Foreskin keratinocyte (primary cell): ENCODE measurements at places on chromosomes 2 and 18. TPM values are rescaled to one million over a fixed set of nuclear protein-coding genes. Genes with fewer than 3 reads are reported as not detected.
A peak's percentile ranks its signal among the peaks of the same experiment; 100 is the strongest.

- no peak for DNase-seq
Observed at GRCh38 chr2:50591642-50592041, 440.3 kb downstream of the NRXN1 start.

DNA sequence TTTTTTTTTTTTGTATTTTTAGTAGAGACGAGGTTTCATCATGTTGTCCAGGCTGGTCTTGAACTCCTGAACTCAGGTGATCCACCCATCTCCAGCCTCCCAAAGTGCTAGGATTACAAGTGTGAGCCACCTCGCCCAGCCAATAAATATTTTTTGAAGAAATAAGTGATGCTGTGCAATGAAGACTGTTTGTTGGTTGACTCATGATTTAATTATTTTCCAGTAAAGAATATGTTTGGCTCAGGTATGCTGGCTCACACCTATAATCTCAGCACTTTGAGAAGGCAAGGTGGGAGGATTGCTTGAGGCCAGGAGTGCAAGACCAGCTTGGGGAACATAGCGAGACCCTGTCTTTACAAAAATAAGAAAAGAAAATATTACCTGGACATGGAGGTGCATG lies 41.8 kb upstream of the LPIN2 start:
- DNase-seq, result no peak

DNA sequence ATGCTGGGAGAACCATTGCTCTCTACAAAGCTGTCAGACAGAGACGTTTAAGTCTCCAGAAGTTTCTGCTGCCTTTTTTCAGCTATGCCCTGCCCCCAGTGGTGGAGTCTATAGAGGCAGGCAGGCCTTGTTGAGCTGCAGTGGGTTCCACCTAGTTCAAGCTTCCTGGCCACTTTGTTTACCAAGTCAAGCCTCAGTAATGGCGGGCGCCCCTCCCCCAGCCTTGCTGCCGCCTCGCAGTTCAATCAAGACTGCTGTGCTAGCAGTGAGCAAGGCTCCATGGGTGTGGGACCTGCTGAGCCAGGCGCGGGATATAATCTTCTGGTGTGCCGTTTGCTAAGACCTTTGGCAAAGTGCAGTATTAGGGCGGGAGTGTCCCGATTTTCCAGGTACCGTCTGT lies 52.7 kb upstream of the SCYGR2 start:
- DNase-seq, result no peak

- DNase-seq, result peak; percentile 8
Observed at GRCh38 chr2:80499095-80499494, 194.5 kb upstream of the LRRTM1 start.

DNA sequence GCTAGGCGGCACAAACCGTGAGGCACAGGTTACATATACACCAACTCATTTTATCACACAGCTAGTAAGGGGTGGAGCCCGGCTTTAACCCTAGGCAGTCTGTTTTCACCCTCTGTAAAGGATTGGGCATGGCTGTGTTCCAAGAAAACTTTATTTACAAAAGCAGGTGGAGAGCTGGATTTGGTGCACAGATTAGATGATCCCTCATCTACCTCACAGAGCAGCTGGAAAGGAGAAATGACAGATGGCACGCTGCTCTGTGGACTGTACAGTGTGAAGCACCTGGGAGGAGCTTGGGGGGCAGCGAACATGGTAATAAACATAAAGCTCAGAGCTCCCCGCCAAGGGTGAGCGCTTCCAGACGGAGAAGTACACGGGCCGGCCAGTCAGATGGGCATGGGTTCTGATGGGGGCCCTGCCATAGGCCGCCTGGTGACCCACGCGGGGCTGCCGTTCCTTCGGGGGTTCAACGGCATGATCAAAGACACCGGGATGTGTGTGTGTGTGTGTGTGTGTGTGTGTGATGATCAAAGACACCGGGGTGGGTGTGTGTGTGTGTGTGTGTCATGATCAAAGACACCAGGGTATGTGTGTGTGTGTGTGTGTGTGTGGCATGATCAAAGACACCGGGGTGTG lies 862 bp upstream of the TMEM177 start:
- DNase-seq, result no peak

The ASTL gene
- total RNA-seq, result not detected in 2 replicates

GRCh38 chr2:219186754-219187456 lies 8.8 kb downstream of the RETREG2 start:
- no peak for DNase-seq

The STARD6 gene
- 0.14 TPM in 1 of 2 replicates, not detected in the other for total RNA-seq

DNA sequence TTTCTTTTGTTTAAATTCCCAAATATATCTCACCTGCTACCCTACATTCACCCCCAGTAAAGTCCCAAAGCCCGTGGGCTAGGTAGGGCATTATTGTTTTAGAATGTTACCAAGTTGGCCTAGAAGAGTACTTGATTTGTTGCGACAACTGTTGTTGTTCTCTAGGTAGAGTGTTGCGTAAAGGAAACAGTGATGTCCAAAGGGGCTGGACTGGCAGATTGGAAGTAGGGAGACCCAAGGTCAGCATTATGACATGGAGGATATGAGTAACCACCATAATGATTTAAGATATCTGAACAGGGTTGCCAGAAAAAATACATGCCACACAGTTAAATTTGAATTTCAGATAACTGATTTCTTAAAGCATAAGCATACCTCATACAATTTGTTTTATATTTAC lies 39.2 kb downstream of the SCN1A start:
- no peak for DNase-seq

The HOXD3 gene
- 0.32 and 1.2 TPM in 2 replicates for total RNA-seq

- no peak for DNase-seq
Observed at GRCh38 chr2:157792335-157793052, 83.6 kb downstream of the ACVR1 start.

GRCh38 chr2:138060301-138060635 lies 96.0 kb downstream of the HNMT start:
- DNase-seq, result peak; percentile 97

GRCh38 chr2:34316788-34317187 lies 717.7 kb upstream of the FAM98A start:
- DNase-seq, result no peak

DNA sequence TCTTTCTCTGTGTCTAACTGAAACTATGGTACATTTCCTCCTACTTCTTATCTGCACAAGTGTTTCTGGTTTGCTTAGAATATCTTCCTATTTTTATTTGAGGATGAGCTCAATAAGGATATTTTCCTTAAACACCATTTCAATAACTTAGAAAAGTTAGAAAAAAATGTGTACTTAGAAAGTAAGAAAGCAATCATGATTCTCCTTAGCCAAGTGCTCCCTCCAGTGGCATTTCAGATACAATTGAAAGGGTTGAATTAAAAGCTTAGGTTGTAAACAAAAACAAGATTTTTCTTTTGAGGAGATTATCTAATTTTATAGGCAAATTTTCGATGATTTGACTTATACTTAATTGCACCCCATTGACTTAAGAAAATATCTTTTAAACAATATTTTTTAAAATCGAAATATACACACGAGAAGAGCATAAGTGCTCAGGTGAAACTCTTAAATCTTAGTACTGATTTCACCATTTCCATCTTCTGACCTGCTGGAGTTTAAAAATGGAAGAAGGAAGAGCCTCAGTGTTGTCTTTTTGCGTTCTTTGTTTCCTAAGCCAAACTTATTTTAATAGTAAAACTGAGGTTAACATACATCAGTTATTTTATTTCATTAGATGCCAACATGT lies 26.9 kb downstream of the C18orf63 start:
- DNase-seq, result no peak

The CASP10 gene
- total RNA-seq, result 6.1 and 6.5 TPM in 2 replicates

DNA sequence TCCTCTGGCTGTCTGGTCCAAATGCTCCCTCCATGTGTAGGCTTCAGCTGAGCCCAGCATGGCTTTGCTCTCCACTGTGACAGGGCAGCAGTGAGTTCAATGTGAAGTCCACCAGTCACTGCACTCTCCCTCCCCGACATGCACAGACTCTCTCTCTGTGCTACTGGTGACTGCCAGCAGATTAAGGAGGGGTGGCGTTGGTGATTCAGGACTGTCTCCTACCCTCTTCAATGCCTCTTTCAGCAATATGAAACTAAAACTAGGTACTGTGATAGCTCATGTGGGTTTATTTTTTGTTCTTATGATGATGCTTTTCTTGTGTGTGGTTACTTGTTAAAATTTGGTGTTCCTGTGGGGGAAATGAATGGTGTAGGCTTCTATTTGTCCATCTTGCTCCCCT lies 201.0 kb upstream of the RBMS1 start:
- DNase-seq, result no peak

DNA sequence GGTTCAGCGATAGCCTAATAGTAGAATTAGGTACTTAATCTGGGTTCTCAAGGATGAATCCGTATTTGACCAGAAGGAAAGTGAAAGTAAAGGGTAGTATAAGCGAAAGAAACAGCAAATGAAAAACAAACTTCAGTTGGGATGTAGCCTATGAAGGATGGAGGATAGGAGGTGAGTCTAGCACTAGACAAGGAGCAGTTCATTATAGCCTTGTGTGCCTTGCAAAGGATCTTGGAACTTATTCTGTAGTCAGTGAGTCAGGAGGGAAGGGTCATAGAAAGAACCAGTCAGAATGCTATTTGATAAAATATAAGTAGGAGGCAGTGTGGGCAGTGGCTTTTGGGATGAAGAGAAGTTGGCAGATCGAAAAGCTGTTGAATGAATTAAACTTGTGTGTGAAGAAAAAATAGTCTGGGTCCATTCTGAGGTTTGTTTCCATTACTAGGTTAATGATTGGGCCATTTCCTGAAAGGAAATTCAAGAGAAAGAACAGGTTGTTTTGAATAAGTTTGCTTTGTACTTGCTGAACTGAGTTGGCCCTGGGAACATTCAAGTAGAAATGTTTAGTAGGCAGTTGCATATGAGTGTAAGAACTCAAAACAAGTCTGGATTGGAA lies 48.5 kb downstream of the ANKRD12 start:
- DNase-seq, result no peak

GRCh38 chr2:222561817-222562645 lies 93.9 kb downstream of the FARSB start:
- peak; percentile 31 for DNase-seq

- no peak for DNase-seq
Observed at GRCh38 chr2:160335441-160335840, 135.4 kb upstream of the ITGB6 start.

GRCh38 chr2:39757156-39757555 lies 21.9 kb downstream of the THUMPD2 start:
- no peak for DNase-seq

DNA sequence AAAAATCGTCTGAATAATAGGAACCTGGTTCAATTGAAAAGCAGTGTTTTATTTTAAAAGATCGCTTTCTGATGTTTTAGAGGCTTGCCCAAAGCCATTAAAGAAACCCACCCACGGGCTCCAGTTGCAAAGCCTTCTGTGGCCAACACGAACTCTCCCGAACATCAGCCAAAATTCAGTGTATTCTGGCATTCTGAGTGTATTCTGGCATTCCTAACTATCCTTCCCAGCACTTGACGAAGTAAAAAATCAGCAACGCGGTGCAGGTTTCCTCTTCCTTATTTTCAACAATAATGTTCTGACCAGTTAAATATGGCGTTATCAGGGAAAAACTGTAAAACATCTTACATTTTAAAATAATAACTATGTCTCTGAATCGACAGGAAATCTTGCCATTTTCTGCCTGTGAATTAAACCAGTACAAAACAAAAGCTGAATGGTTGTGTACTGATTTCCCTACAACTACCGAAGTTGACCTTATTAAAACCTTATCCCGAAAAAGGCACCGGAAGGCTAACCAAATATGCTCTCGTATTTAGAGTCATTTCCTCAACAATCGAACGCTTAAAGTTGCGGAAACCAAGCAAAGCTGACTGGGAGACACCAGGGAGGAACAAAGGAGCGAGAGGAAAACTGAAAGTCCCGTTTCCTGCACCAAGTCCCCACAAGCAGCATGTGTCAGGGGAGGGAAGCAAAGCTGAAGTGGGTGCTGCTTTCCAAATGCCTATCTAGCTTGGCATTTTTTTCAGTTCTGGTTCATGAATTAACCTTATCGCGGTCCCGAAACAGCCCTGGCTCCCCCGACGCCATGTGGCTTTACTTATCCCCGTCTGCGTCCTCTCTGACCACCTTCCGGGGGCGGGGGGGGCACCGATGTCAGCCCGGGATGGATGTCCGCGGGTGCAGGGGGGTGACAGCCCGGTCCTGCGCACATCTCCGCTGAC lies 44.3 kb downstream of the ZNF516 start:
- DNase-seq, result peak; percentile 31

GRCh38 chr18:77571743-77572142 lies 322.1 kb downstream of the GALR1 start:
- no peak for DNase-seq

DNA sequence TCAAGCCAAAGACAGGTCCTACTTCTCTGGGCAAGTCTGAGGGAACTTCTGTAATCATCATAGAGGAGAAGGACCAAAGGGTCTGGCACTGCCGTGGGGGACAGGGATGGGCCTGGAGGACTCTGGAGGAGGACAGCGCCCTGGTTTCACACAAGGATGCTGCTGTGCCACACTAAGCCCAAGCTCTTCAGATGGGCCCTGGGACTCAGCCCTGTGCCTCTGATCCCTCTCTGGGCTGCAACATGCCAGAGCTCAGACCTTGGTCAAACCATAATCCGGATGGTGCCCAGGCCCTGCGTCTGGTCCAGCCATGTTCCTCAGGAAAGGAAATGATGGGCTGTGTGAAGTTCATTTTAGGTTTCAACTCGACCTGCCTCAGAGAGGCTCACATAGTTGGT lies 222.0 kb upstream of the COPS8 start:
- DNase-seq, result no peak

GRCh38 chr18:36624451-36625167 lies 204.2 kb downstream of the TPGS2 start:
- DNase-seq, result no peak

DNA sequence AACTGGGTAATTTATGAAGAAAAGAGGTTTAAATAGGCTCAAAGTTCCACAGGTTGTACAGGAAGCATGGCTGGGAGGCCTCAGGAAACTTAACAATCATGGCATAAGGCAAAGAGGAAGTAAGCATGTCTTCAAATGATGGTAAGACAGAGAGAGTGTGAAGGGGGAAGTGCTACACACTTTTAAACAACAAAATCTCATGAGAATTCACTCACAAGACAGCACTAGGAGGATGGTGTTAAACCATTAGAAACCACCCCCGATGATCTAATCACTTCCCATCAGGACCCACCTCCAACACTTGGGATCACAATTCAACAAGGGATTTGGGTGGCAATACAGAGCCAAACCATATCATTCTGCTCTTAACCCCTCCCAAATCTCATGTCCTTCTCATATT lies 34.9 kb downstream of the CFAP210 start:
- no peak for DNase-seq

The PRR30 gene
- not detected in 2 replicates for total RNA-seq
